CD4-positive, alpha-beta T cell treated with Interleukin-1 beta for 1 hour (primary cell): ENCODE measurements at places on chromosomes 1 and 21.
A peak's percentile ranks its signal among the peaks of the same experiment; 100 is the strongest.

- DNase-seq = no peak
Observed at GRCh38 chr1:82143108-82143833, 342.5 kb downstream of the ADGRL2 start.

GRCh38 chr1:166988974-166989515 is at the start of gene MAEL:
Gene MAEL, plus strand, starts transcription at chr1:166989280. Its CDS starts 73 bp downstream, at chr1:166989353.
- DNase-seq = no peak

DNA sequence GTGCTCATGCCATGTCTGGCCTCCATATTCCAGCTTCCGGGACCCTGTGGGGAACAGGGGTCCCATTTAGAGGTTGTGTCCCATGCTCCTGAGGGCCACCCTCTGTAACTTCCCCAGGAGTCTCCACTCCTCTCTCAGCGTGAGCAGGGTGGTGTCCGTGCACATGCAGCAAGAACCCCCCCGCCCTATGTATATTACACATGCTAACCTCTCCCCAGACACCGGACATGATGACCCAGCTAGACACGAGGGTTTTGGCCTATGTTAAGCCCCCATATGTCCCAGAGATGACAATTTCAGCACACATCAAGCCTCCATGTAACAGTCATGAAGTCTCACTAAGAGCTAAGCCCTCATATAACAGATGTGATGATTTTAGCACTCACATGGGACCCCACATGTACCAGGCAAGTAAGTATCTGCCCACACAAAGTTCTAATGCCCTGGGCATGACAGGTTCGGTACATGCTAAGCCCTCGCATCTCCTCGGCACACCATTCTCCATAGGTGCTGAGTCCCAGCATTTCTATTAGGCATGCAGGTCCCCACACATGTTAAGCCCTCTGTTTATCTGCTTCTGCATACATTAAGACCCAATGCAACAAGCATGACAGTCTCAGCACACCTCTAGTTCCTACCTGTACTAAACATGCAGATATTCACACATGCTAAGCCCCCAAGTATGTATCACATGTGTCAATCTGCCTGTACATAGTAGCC is 7.1 kb downstream of the FHL3 start:
- no peak for DNase-seq

- DNase-seq = peak; percentile 26
Observed at GRCh38 chr21:35400233-35400939, 351.3 kb upstream of the RUNX1 start.

DNA sequence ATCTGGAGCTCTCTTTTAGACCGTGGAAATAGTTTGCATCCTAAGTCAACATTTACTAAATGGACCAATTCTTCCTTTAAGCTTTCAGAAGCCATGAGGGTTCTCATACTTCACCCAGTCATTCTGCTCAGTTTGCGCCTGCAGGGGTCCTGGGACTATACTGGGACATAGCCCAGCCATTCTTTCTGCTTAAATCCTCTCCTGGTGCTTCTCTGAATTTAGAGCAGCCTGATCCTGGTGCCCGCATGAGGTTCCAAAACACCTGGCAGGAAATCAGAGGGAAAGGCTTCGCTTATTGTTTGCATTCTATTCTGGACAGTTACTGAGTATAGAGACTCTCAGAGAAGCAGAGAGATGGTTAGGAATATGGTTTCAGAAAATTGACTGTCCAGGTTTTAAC is 27.0 kb downstream of the TNN start:
- DNase-seq = no peak

- no peak for DNase-seq
Observed at GRCh38 chr1:6500544-6501278, 9.2 kb upstream of the PLEKHG5 start.

- no peak for DNase-seq
Observed at GRCh38 chr21:16587141-16587581, 857.4 kb downstream of the USP25 start.

GRCh38 chr1:237219751-237220642 is 178.0 kb downstream of the RYR2 start:
- DNase-seq = no peak

GRCh38 chr21:42151148-42151947 is 67.6 kb upstream of the ABCG1 start:
- no peak for DNase-seq

DNA sequence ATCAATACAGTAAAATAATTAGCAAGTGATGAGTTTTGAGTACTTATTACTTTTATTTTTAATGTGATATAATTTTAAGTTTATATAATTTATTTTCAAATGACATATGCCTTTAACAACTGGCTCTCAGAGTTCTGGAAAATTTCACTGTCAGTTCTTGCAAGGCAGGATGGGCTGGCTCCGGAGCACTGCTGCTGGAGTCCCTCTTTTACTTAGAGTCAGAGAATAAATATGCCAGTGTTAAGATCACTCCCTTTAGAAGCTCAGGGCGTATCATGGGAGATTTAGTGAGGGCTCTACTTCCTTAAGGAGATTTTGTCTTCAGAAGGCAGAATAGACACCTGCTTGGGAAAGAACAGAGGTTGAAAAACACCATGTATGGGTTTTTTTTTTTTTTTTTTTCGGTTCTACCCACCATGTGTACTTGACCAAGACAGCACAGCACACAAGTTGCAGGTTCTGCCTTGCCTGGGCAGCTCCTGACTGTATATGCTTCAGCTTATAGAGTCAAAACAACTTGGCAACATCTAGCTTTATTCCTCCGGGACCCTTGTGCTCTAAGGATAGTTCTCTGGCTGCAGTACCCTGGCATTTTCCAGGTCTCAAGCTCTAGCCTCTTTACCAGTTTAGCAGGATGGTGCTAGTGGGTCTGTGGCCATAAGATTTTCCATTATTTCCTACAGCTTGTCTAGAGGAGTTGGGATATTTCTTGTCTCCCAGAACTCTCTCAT is 29.7 kb upstream of the FMOD start:
- DNase-seq = no peak

GRCh38 chr1:204756811-204757210 is 71.3 kb upstream of the LRRN2 start:
- no peak for DNase-seq

GRCh38 chr1:115118611-115119010 is 29.3 kb upstream of the TSPAN2 start:
- no peak for DNase-seq

- DNase-seq = no peak
Observed at GRCh38 chr21:46081862-46082712, 15.8 kb upstream of the COL6A2 start.

DNA sequence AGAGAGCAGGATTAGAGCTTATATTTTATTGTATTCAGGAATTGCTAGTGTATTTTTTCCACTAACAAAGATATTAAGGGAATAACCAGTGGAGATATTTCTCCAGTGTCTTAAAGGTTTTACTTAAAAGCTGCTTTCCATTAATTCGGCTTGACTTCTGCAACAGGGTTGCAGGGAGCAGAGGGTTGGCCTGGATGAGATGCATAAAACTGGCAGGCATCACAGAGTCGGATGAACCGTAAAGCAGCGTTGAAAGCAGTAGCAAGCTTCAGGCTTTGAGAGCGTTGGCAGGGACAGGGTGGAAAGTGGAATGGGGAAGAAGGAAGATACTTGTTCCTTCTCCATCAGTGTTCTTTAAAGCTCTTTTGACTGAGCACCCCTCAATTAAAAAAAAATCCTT is 237.2 kb downstream of the LMO4 start:
- DNase-seq = no peak

DNA sequence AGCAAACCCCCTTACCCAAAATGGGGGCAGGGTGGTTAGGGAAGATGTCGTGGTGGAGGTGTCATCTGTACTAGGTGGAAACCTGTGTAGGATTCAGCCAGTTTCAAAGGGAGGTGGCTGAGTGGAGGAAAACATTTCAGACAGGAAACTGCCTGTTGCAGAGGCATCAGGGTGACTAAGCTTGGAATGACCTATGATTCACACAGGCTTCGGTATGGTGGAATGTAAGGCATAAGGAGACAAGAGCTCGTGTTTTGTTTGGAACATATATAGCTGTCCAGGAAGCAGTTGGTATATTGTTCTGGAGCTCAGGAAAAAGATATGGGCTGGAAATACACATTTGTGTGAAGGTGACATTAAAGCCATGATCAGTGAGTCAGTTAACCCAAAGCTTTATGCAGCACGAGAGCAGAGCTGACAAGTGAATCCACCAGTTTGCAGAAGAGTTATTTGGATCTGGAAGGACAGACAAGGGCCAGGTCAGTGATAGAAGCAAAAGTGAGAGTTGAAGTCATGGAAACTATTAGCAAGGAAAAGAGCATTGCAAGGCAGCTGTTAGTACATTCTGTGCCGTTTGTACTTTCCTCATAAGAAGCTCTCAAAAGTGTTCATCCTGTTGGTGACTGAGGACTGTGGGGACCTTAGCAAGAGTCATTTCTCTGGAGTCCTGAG is 12.2 kb downstream of the UTP25 start:
- no peak for DNase-seq

DNA sequence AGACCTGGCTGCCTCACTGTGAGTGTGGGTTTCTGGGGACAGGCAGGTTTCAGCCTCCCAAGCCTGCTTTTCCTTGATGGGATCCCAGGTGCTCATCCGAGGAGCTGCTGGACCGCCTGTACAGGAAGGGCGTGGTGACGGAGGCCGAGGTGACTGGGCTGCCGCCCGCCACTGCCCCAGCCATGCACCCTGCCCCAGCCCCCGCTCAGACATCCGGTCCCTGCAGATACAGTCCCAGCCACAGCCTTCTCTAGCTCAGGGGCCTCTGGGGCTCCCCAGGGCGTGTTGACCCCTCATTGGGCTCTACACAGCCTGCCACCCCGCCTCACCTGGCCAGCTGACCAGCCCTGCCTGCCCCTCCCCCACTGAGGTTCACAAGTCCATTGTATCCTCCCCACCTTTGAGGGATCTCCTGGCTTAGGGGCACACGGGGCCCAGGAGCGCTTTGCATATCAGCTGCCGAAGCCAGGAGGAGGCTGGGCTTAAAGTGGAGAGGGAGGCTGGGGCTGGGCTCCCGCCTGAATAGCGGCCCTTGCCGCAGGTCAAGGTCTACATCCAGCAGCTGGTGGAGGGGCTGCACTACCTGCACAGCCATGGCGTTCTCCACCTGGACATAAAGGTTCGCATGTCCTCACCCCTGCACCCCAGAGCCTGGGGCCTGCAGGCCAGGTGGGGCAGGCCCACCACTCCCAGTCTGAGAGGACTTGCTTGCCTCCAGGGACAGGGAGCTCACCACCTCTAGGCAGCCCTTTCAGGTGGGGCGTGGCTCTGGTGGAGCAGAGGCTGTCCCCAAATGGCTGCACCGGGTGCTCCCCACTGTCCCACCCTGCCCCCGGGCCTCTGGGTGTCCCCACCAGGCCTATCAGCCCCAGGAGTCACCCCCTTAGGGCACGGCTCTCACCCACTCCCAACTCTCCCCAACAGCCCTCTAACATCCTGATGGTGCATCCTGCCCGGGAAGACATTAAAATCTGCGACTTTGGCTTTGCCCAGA is 38.5 kb downstream of the TRIM11 start:
- DNase-seq = no peak

DNA sequence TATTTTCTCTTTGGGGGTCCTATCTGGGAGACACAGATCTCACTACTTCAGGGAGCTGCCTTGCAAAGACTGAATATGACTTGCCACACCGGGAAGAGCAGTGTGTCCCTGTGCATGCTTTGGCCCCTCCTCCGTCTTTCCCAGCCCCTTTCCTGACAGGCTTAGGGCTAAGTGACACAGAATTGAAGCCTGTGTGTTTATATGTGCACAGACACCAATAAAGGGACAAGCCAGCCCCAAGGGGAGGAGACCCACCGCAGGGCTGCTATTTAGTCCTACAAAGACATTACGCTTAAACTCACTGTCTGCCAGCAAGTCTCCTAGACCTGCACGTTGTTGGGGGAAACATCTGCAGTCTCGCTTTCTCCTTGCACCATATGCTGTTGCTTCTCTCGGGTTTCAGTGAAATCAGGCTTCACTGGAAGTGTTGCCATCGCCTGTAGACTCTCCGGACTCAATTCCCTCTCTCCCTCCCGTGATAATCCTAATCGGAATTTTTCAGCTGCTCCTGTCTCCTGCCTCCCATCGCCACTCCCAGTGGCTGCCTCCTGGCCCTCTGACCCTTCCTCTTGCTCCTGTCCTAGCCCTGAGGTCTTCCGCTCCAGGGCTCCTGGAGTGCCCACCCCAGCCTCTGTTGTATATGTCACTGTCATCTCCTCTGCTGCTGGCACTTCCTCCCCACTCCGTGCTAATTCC is 58.5 kb upstream of the LRRC53 start:
- no peak for DNase-seq

- DNase-seq = no peak
Observed at GRCh38 chr1:10672343-10673050, 123.9 kb downstream of the CASZ1 start.

GRCh38 chr1:52139817-52140540 is 1.9 kb upstream of the ZFYVE9 start:
- peak; percentile 11 for DNase-seq

GRCh38 chr1:163444665-163445064 is 122.9 kb downstream of the NUF2 start:
- no peak for DNase-seq

DNA sequence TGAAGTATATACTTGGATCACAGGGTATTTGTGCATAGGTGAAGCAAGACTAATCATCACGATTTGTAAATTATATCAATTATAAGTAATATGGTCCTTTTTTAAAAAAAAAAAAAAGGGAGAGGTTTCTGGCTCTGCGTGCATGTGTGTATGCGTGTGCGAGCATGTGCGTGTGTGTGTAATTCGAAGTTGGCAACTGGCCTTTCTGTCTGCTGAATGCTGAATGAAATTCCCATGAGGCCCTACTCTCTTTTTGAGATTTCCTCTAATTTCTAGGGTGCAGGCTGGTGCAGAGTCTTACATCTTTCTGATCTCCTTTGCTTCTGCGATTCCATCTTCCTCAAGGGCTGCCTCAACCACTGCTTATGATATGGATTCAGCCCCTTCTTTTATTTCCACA is 212.2 kb downstream of the URB2 start:
- no peak for DNase-seq

DNA sequence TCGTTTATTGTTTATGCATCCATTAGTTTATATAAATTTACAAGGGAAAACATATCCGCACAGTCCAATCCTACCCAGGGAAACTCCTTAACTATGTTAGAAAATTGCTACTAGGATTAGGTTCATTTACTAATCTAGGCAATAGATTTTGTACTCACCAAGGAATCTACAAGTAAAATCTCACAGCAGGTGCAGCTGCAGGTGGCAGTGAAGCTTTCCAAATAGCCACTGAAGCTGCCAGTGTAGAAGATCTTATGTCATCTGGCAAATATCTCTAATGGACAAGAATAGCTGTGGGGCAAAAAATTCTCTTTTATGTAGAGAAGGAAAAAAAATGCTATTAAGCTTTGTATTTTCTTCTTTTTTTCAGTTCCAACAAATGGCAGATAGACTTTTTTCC is 963.4 kb upstream of the ADGRL4 start:
- DNase-seq = no peak

- DNase-seq = no peak
Observed at GRCh38 chr1:58997637-58998036, 213.8 kb upstream of the JUN start.

DNA sequence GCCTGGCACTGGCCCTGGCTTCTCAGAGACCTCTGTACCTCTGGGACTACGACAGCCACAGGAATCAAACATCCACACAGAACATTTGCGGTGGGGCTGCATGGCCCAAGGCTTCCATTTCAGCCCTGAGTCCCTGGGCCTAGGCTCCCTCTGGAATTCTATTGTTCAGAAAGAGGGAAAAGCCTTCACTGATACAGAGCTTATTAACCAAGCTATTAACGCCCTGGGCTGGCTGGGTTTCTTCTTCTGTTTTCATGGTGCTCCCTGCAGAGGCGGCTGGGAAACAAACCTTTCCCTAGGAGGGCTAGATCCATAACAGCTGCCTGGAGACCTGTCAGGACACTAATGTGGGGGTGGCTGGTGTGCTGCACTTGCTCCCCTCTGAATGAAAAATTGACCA is 88.2 kb downstream of the KAZN start:
- DNase-seq = no peak
